ENCODE measurements at places on chromosomes 5 and 9.

DNA sequence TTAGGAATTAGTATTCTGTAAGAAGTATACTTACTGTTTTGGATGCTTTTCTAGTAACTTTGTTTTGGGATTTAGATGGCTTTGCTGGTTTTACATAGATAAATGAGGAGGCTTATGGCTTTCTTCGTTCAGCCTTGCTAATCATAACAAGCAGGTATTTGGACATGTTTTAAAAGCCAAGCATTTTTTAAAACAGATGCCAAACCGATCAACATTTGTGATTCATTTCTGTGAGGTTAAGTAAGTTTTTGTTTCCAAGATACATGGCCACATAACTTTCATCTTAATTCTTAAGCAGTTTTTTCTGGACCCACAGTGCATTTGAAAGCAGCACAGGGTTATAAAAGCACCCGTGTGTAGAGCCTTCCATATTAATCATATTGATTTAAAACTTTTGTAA, 21.7 kb downstream of the TARS1 start:
- no peak for DNase-seq

DNA sequence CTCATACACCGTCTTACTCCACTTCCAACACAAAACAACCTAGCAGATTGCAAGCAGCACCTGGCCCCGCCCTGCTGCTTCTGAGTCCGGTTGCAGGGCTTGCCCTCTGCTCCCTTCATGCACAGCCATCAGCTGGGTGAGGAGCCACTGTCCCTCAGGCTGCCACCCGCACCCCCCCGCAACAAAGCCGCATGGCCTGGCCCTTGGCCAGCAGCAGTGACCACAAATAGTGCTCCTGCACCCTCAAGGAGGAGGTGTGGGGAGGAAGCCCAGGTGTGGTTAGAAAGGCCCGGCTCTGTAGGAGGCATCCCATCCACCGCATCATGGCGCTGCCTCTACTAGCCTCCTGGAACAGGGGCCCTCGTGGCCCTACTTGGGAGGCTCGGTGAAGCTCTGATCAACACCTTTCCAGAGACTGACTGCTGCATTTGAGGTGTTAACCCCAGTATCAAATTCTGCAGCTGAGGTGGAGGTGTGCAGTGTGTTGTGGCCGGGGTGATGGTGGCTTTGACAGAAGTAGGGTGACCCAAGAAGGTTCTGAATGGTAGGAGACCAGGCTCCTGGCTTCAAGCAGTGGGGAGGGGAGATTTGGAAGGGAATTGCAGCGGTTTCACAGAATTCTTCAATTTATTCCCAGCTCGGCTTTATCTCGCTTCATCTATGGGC, 52.7 kb downstream of the WNK2 start:
- no peak for DNase-seq

DNA sequence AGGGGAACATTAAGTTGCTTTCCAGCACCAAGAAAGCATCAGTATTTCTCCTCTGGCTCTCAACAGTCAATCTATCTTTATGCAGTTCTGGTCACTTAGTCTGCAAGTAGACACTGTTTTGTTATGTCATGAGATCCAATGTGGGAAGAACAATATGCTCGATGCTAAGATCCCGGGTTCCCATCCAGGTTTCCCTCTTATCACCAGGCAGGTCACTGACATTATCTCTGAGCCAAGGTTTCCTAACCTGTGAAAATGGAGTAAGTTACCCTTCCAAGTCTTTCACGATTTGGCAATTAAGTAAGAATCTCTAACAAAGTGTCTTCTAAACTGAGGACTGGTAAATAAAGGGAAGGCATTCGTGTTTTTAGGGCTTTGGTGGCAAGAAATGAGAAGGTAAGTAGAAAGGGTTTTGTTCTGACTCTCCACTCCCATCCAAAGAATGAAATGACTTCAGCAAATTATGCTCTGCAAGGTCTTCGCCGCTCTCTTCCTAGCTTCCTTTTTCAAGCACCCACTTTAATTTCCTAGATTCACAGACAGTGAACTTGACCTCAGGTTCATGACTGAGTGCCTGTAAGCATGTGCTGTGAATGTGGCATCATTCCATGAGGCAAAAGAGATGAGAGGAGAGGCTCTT, 86.4 kb downstream of the DCP2 start:
- no peak for DNase-seq

GRCh38 chr5:16957304-16958196, 21.5 kb upstream of the MYO10 start:
- no peak for DNase-seq

GRCh38 chr9:109975574-109976295, 195.7 kb downstream of the PALM2AKAP2 start:
- DNase-seq, result no peak

GRCh38 chr9:22446950-22447617, 460 bp downstream of the DMRTA1 start:
- DNase-seq, result peak; percentile 84

GRCh38 chr5:21236104-21236503, 1248.1 kb upstream of the CDH18 start:
- DNase-seq, result no peak

GRCh38 chr5:89520771-89521170, 637.8 kb upstream of the MEF2C start:
- no peak for DNase-seq

GRCh38 chr9:4666042-4666699, at the start of gene SPATA6L:
SPATA6L (minus strand) TSS chr9:4666480; CDS start chr9:4666250, 230 bp downstream.
- peak; percentile 88 for DNase-seq

GRCh38 chr5:23234197-23234596, 273.2 kb upstream of the PRDM9 start:
- no peak for DNase-seq

DNA sequence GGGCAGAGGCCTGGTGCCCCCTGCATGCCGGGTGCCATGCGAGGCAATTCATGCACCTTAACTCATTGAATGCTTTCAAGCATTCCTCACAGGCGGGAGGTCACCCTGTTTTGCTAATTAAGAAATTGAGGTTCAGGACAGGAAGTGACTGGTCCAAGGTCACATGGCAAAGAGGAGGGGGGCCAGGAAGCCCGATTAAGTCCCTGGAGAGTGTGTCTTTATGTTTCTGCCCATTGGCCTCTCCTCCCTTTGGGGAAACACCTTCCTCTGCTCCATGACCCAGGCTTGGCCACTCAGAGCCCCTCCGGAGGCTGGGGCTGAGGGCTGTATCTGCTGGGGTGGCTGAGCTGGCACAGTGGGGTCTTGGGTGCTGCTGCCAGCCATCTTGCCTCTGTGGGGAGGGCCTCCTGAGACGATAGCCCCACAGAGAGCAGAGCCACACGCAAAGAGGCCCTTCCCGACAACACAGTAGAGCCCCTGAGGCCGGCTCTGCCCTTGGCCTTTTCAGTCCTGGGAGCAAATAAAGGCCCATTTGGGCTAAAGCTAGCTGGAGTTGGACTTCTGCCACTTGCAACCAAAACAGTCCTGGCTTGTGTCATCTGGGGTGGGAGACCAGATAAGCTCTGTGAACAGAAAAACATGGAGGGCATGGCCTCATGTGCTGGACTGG, 90.8 kb upstream of the NEURL1B start:
- DNase-seq, result no peak

DNA sequence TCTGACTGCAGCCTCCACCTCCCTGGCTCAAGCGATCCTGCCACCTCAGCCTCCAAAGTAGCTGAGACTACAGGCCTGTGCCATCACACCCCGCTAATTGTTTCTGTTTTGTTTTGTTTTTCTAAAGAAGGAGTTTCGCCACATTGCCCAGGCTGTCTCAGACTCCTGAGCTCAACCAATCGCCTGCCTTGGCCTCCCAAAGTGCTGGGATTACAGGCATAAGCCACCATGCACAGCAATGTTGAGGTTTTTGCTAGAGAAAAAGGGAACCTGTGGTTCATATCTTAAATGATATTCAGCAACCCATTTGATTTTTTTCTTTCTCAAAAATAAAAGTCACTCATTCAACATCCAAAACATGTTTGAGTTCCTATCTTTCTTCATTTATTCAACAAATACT, 20.4 kb upstream of the DELE1 start:
- DNase-seq, result no peak

DNA sequence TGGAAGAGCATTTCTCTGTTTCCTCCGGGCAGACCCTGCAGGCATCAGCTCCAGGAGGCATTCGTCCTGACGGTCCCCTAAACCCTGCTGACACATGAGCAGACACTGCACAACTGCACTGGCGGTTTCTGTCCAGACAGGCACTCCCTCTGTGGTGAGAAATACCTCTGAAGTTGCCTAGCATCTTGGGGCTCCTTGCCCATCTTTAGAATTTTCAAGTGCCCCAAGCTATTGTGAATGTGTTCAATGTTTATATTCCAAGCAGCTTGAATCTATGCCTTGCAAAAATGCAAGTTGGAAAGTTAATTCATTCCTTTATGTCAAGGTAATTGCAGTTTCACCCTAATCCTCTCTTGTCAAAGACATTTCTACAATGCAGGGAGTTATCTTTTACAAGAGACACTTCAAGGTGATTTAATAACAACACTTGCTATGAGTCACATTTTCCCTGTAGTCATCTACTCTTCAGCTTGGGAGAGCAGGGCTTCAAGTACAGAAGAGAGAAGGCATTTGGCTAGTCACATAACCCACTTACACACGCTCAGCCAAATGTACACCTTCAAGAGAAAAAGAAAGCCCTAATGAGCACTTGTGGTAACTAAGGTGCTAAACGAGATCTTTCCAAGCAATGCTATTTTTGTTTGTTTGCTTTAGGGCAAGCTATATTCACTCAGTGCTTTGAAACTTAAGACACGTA, 302.5 kb downstream of the MLLT3 start:
- no peak for DNase-seq

GRCh38 chr5:164013077-164013670, 507.8 kb downstream of the MAT2B start:
- peak; percentile 70 for DNase-seq

- DNase-seq, result no peak
Measured at GRCh38 chr9:131784748-131785501, 45.0 kb upstream of the RAPGEF1 start.

- DNase-seq, result no peak
Measured at GRCh38 chr5:38237681-38238080, 20.7 kb upstream of the EGFLAM start.

DNA sequence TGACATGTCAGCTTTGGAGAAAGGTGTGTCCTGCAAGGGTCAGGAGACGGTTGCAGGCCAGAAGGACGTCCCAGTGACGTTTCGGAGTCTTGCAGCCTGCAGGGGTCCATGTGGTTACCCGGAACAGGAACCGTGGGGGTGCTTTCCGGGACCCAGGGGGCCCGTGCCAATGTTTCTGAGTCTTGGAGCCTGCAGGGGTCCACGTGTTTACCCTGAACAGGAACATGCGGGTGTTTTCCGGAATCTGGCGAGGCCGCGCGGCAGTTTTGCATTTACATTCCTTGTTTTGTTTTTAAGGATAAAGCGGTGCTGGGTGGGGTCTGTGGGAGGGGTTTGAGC, 30.6 kb downstream of the NKD2 start:
- DNase-seq, result no peak
